ENCODE measurements at places on chromosomes 7 and 10.
A peak's percentile ranks its signal among the peaks of the same experiment; 100 is the strongest.

GRCh38 chr10:106082865-106083264, 1081.6 kb downstream of the SORCS1 start:
- no peak for DNase-seq

GRCh38 chr10:44974628-44975430, 3.8 kb downstream of the DEPP1 start:
- DNase-seq = peak; percentile 68

GRCh38 chr10:125016123-125016522, 74.2 kb downstream of the ZRANB1 start:
- no peak for DNase-seq

- DNase-seq = peak; percentile 95
These were observed 253.2 kb upstream of the INHBA start for GRCh38 chr7:41955893-41956675.
